ENCODE measurements at places on chromosomes 1 and 21. TPM values are rescaled to one million over a fixed set of nuclear protein-coding genes. Genes with fewer than 3 reads are reported as not detected.

ADAMTS4 gene
- total RNA-seq: 78.9 TPM

ZMPSTE24 gene
- total RNA-seq: 51.1 TPM

FAM72C gene
- not detected for total RNA-seq

GRCh38 chr1:220012259-220012658 is 34.0 kb downstream of the EPRS1 start:
- DNase-seq: no peak

- no peak for DNase-seq
Measured at GRCh38 chr1:201245082-201245481, 38.2 kb upstream of the PKP1 start.

Data from aorta (tissue), 5 donors.